ENCODE measurements at places on chromosomes 1 and 21.
A peak's percentile ranks its signal among the peaks of the same experiment; 100 is the strongest.

- DNase-seq, result no peak
These were observed 33.1 kb downstream of the MAP3K21 start for GRCh38 chr1:233360525-233361102.

- DNase-seq, result no peak
These were observed 10.5 kb upstream of the LAX1 start for GRCh38 chr1:203754455-203754864.

DNA sequence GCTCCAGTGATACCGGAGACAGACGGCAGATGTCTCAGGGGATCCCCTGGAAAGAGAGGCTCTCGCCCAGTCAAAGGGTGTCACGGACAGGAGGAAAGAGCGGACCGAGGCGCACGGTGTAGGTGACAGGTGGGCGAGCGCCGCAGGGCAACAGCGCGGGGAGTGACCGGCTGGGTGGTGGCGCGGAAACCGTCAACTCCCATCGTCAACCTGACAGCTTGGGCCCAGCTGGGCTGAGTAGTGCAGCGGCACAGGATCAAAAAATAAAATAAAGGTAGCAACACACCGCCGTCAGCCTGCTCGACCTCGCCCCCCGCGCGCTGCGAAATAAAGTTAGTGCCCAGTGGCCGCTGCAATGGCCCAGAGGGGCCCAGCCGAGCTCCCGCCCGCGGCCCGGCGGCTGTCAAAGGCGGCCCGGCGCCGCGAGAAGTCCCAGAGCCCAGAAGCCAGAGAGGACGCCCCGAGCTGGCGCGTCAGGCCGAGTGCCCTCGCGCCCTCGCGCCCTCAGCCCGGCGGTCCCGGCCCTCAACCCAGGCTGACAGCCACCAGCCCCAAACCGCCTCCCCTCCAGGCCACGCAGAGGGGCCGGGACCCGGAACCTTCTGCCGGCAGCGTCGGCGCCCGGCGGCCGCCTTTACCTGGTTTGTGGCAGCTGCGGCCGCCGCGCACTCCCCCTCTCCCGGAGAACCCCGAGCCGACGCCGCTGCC lies at the start of gene LYST:
TSS of gene LYST (minus strand) at position 702 of the 708 bp plus-strand sequence. CDS start 36,489 bp downstream, outside the sequence.
- peak; percentile 25 for DNase-seq

DNA sequence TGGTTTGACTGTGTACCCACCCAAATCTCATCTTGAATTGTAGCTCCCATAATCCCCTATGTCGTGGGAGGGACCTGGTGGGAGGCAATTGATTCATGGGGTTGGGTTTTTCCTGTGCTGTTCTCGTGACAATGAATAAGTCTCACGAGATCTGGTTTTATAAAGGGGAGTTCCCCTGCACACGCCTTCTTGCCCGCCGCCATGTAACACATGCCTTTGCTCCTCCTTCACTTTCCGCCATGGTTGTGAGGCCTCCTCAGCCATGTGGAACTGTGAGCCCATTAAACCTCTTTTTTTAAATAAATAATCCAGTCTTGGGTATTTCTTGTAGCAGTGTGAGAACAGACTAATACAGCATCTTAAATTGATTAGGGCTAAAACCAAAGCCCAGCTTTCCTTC lies 22.6 kb upstream of the RERE start:
- DNase-seq, result no peak

DNA sequence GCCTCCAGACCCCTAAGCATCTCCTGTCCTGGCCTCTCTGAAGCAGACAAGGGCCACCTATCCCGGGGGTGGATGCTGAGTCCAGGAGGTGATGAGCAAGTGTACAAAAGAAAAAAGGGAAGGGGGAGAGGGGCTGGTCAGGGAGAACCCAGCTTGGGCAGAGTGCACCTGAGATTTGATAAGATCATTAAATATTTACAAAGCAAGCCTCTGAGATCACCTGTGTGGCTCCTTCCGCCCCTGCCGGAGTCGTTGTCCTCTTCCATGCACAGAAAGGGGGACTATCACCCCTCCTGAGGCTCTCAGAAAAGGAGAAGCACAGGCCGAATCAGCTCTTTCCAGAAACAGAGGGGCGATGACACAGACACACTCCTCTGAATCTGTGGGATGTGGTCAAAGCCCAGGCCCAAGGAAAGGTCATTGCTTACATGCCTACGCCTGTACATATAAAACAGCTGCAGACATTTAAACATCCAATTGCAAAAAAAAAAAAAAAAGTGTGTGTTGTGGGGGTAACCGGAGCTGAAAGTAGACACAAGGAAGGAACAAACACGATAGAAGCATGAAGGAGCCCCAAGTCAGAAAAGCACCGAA lies 30.9 kb downstream of the PRSS38 start:
- no peak for DNase-seq

DNA sequence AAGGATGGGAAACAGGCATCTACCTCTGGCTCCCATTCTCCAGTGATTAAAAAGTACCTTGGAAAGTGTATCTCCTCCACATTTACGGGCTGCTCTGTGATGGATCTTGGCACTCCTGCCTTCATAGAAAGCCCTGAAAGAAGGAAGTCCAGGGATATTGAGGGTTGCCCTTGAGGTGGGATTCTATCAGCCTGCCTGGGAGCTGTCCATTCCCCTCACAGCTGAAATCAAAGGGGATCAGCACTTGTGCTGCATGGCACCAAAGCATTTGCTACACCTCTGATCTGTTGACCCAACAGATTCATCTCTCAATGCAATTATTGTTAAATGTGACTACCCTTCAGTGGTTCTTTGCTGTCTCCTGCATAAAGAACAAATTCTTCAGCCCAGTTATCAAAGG lies 442.0 kb upstream of the RUNX1 start:
- no peak for DNase-seq

GRCh38 chr1:53197291-53198200 lies 922 bp downstream of the CPT2 start:
- DNase-seq, result peak; percentile 20

- no peak for DNase-seq
These were observed 22.7 kb upstream of the SH3BGRL3 start for GRCh38 chr1:26257222-26257621.

- DNase-seq, result no peak
These were observed 11.0 kb upstream of the CELSR2 start for GRCh38 chr1:109238382-109238781.

GRCh38 chr1:211099393-211099792 lies 34.6 kb downstream of the KCNH1 start:
- DNase-seq, result no peak

DNA sequence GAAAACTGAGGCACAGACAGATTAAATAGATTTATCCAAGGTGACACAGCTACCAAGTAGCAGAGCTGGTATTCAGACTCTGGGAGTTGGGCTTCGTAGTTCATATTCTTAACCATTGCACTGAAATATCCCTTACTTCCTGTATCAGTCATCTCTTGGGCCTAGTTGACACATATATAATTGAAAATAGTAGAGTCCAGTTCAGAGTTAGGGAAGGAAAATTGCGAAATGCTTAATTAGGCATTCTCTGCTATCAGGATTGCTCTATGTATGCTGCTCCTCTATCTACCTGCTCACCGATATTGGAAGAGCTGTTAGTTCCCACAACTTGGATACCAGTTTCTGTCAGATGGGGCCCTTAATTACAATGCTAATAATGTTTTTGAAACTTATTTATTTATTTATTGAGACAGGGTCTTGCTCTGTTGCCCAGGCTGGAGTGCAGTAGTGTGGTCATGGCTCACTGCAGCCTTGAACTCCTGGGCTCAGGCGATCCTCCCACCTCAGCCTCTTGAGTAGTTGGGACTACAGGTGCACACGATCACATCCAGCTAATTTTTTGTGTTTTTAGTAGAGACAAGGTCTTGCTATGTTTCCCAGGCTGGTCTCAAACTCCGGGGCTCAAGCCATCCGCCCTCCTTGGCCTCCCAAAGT lies 8.2 kb downstream of the RCOR3 start:
- DNase-seq, result no peak

DNA sequence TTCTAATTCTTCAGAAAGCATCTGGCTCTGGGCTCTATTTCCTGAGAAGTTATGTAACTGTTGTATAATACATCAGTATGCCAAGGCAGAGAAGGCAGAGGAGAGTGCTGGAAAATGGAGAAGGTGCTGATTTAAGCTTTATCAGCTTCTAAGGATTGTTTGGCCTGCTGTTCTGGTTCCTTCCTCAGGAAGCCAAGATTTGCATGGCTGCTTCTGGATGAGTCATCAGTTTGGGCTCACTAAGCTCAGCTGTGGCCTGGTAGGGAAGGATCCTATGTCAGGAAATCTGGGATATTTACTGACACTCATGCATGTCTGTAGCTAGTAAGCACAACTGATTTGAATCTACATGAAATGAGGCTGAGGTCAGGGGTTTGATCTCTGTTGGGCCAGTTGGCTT lies 73.2 kb upstream of the ADGRL4 start:
- DNase-seq, result no peak

DNA sequence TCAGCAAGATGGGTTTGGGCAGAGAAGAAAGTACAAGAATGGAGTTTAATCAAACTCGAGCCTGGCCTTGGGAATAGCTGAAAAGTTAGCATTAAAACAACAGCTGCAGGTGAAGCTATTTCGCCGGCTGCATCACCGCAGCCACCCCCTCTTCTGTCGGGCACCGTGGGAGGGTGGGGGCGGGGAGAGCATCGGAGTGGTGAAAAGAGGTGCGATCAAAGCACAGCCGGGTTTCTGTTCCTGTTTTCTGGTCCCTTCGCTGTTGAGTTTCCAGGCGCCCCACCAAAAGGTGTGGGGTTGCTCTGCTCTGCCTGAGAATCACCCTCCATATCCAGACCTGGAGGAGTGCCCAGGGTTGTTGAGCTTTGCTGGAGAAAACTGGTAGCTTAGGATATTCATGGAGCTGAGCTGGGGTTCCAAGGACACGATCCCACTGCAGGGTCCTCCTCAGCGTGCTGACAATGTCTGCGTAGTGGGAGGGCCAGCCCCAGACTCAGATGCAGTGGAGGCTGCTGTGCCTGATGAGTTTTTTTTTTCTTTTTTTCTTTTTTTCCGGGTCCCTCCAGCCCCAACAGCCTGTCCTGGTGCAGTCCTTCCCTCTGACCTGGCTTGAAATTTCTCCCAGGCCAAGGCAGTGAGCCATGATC lies 127.5 kb upstream of the C1orf174 start:
- no peak for DNase-seq

DNA sequence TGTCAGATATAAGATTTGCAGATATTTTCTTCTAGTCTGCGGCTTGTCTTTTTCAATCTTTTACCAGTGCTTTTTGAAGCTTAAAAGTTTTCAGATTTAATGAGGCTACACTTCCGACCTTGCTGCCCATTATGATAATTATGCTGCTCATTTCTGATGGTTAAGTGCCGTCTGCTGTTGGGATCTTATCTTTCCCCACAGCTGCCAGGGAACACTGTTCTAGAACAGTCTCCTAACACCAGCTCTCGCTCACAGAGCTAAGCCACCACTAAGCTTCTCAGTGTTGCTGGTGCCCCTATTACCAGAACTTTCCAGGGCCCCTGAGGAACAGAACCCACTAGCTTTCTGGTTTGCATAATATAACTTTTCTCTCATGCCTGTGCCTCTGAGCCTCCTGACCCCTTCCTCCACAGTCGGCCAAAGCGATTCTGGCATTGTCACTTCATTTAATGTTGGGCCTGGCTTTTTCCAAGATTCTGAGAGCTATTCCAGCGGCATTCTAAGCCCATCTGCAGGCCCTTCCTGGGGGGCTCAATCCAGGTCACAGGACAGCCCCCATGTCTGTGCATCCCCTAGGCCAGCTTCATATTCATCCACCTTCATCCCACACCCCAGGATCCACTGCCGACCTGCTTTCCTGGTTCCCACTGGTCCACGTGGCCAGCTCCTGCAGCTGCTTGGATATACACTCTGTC lies 237.0 kb downstream of the PTPRU start:
- DNase-seq, result no peak

DNA sequence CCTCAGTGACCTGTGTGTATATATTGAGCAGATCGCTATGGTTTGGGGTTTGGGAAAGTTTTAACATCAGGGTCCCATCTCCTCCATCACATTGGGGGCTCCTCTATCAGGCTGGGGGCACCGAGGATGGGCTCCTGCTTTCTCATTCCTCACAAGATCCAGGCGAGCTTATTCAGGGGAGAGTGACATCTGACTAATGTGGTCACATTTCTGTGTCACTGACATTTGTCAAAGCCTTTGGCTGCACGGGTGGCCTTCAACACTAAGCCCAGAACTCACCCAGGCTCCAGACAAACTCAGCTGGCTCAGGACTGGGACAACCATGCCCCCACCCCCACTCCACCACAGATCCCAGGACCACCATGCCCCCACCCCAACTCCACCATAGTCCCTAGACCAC lies 103.3 kb upstream of the IFFO2 start:
- DNase-seq, result no peak

DNA sequence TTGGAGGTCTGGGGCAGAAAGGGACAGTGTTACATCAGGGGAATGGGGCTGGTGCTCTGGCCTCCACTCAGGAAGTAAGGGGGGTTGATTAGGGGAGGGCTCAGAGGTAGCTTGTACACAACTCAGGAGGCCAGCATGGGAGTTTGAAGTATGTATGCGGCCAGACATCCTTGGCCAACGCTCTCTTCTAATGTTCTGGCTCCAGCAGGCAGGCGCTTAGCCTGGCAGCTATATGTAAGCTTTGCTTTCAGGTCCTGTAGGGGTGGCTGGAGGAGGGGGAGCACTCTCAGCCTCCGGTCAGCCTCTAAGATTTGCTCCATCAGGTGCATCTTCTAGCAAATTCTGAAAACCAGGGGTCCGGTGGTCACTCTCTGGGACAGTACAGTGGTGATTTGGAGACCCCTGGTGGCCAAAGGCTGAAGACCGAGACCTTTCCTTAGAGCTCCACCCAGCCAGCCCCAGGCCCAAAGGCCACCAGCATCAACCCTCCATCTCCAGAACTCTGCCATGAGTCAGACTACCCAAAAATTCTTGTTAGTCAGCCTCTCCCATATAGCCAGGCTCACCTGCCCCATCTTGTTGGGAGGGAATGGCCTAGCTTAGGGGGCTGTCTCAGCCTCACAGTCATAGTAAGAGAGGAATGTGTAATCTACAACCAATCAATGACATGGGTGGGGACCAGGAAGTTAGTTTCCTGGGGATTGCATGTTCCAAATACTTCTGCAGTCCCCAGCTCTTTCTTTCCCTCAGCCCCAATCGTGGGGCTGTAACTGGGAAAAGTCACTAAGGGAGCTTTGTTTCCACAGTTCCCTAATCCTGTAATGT lies 9.7 kb upstream of the COL8A2 start:
- DNase-seq, result peak; percentile 23

GRCh38 chr1:228512781-228513198 lies 25.6 kb downstream of the RNF187 start:
- DNase-seq, result no peak

DNA sequence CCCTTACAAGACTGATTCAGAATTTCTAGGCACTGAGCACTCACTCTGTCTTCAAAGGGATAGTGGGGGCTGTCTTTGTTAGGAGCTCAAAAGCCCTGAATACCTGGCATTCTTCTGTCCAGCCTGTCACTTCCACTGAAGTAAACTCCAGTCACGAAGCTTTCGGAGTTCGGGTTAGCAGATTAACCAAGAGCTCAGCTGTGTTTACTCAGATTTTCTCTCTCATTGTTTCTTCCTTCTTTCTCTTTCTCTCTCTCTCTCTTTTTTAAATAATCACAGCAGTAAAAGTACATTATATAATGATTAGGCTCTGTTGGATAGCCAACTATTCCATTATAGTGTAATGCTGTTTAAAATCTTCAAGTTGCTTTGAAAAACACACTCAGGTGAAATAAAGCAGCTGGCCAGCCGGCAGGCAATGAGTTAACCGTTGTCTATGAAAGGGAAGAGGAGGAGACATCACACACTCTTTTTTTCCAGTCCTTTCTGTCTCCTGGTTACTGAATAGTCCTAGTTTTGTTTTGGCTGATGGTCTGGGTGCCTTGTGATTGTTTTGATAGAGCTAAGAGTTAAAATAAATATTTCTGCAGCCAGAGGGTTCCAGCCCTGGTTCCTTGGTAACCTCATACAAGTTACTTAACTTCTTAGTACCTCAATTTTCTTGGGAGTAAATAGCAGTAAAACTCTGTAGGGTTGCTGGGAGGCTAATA lies 89.8 kb downstream of the ADSS2 start:
- DNase-seq, result peak; percentile 79

Data from HAP-1 (cell line).